ENCODE measurements at places on chromosomes 6 and 20.
A peak's percentile ranks its signal among the peaks of the same experiment; 100 is the strongest.

DNA sequence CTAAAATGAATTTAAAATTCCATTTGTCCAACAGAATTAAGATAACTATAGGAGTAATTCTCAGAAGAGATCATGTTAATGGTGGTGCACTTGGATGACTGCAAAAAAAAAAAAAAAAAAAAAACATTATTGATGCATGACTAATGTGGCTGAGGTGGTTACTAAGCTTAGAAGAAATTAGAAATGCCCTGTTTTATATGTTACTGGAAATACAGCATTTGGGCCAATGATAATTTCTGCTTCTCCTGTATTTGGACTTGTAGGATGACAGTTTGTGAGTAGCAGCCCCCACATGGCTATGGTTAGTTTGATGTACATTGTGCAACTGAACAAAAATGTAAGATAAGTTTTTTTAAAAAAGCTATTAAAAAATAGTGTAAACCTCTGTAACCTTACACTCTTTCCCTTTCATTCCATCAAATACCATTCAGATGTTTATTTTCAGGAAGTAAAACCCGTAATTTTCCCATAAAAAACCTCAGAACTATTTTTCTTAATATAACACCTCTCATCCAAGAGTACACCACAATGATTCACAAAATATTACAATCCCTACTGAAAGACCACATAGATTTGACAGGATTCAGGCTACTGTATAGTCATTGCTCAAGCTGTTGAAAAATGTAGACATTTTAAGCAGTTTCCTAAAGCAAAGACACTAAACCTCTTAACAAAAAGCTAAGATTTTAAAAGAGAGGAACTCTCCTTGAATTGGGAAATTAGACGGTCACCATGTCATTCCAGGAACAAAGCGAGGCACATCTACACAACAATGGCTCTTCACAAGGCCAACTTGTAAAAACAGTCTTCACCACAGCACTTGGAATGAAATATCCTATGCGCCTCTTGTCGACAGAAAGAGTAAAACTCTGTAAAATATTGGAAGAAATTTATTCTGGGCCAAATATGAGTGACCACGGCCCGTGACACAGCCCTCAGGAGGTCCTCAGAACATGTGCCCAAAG lies 83.0 kb downstream of the WDR27 start:
- no peak for DNase-seq

- no peak for DNase-seq
Measured at GRCh38 chr6:130282234-130282995, 59.7 kb upstream of the SAMD3 start.

GRCh38 chr6:133945158-133945557 lies 7.9 kb upstream of the TBPL1 start:
- no peak for DNase-seq

DNA sequence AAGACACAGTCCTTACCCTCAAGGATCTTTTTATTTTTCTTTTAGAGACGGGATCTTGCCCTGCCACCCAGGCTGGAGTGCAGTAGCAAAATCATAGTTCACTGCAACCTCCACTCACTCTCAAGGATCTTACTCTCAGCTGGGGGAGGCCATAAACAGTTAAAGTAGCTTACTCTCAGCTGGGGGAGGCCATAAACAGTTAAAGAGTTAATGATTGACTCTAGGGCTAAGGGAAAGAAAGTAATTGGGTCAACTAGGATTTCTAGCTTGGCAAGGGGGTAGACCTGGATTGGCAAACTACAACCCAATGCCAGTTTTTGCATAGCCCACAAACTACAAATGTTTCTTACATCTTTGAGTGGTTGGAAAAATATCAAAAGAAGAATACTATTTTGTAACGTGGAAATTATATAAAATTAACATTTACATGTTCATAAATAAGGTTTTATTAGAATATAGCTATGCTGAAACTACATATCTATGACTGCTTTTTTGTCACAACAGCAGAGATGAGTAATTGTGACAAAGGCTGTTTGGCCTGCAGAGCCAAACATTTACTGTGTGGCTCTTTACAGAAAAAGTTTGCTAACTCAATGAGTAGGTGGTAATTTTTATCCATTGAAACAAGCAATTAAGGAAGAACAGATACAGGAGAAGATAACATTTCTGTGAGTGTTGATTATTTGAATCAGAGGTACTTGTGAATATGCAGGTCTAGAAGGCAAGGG lies 46.4 kb downstream of the PTPRA start:
- no peak for DNase-seq

GRCh38 chr6:121383478-121383877 lies 49.2 kb upstream of the TBC1D32 start:
- DNase-seq = no peak

GRCh38 chr6:161683400-161683799 lies 409.5 kb upstream of the AGPAT4 start:
- no peak for DNase-seq

- DNase-seq = no peak
Measured at GRCh38 chr6:36224918-36225461, 28.4 kb downstream of the BRPF3 start.

GRCh38 chr6:74075323-74075722 lies 379.3 kb downstream of the CD109 start:
- DNase-seq = no peak

- no peak for DNase-seq
Measured at GRCh38 chr6:83466328-83466727, 35.5 kb upstream of the ME1 start.

DNA sequence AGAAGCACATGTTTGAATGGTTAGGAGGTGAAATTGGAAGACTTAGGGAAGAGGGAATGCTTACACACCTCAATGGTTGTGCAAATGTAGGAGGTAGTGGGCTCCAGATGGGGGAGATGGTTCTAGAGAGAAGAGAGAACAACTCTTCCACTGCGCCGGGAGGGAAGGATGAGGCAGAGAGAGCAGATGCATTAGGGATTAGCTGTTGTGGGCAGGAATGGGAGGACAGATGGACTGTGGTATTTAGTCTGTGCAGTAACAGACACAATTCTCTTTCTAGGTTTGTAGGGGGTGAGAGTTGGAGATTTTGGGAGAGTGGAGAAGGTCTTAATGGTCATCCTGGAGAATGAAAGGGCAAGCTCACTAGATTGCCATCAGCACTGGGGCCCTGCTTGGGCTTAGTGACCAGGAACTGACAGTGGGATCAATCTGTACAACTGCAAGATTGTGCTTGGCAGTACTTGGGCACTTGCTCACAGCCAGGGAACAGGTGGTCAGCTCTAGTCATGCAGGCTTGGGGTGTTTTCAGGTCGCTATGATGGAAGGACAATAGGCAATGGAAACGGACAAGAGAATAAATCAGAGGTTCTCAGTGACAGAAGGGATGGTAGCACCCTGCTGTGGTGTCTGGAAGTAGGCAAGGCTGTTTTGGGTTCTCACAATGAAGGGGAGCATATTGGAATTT lies 182.0 kb upstream of the MYLIP start:
- DNase-seq = no peak

DNA sequence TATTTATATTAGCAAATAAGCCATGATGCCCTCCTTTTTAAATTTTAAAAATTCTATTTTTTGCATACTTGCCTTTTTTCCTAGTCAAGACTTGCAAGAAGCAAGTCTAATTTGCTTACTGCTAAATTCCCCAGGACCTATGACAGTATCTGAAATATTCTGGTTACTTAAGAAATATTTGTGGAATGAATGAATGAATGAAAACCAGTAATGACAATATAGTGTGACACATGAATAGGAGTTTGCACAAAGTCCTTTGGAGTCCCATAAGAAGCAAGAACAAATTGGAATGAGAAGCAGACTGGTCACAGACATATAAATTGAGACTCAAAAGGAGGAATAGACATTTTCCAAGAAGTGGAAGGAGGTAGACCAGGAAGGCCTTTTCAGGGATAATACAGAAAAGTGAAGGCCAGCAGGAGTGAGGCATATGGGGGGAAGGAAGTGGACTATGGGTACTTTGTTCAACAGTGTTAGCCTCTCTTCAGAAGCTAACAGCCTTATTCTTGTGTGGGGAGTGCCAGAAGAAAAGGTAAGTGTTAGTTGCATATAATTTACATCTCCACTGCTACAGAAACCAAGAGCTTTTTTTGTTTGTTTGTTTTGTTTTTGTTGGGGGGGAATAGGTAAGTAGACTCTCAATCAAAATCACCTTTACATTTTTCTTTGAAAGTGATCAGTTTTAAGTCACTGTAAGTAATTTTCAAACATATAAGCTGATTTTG lies 93.6 kb upstream of the FAM184A start:
- DNase-seq = no peak

DNA sequence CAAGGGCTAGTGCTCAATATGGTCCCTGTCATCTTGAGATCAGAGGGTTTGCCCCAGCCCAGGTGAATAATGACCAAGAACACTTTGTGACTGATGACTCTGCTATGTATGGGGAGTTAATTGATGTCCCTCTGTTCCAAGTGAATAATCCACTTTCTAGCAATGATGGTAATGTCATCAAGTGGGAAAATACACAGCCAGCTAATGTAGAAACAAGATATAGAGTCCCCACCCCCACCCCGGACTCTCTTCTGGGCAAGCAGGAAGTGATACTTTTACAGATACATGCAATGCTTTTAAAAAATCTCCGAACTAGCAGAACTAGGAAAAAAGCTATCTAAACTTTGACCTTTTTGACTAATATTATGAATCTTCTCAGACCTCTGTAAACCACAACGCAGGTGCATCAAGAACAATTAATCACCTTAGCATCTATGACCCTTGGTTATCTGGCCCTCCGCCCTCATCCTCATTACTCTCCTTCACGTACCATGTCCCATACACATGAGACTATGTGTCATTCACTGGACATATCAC lies 30.5 kb downstream of the CNR1 start:
- DNase-seq = no peak

- no peak for DNase-seq
Measured at GRCh38 chr6:34110610-34111009, 35.3 kb downstream of the GRM4 start.

GRCh38 chr20:17709361-17710293 lies 9.9 kb downstream of the BANF2 start:
- no peak for DNase-seq

GRCh38 chr20:48685300-48685699 lies 142.5 kb downstream of the PREX1 start:
- DNase-seq = no peak

DNA sequence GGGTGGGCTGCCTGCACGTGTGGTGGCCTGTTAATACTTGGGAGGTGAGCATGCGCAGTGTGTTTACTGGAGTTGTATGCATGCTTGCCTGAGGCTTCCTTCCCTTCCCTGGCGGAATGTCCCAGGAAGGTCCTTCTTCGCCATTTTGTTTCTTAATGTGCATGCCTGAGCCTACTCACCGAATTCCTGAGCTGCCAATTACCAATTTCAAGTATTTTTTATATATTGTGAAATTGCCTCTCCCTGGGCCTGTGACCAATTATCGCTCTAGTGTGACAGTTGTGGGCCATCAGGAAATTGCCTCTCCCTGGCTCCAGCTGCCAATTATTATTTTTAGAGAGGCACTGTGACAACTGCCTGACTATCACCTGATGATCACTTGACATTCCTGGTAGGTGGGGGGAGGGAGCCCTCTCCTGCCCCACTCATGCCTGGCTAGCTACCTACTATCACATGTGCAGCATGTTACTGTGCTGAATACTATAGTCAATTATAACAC lies 70.0 kb downstream of the FAM50B start:
- no peak for DNase-seq

GRCh38 chr20:32672982-32673851 lies 524 bp downstream of the C20orf203 start:
- DNase-seq = no peak

DNA sequence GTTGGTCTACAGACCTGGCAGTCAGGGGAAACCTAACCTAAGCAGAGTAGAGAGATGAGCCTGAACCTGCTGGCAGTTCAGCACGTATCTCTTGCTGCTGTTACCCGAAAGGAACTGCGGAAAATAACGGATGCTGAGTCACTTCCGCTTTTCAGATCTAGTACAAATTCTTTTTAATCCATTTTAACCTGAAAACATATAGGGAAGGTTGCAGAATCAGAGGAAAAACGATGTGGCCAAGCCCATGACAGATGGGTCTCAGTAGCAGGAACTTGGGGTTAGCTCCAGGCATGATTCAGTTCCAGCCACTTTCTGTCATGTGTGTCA lies 351.9 kb upstream of the PRND start:
- no peak for DNase-seq

- DNase-seq = no peak
Measured at GRCh38 chr6:134533991-134534390, 216.1 kb upstream of the SGK1 start.

GRCh38 chr20:62684981-62685380 lies 23.7 kb upstream of the NTSR1 start:
- no peak for DNase-seq

GRCh38 chr6:73377225-73377624 lies 7.5 kb upstream of the OOEP start:
- DNase-seq = no peak

- DNase-seq = no peak
Measured at GRCh38 chr20:7765221-7765620, 175.0 kb downstream of the HAO1 start.

- no peak for DNase-seq
Measured at GRCh38 chr6:167703781-167704180, 122.9 kb upstream of the AFDN start.

DNA sequence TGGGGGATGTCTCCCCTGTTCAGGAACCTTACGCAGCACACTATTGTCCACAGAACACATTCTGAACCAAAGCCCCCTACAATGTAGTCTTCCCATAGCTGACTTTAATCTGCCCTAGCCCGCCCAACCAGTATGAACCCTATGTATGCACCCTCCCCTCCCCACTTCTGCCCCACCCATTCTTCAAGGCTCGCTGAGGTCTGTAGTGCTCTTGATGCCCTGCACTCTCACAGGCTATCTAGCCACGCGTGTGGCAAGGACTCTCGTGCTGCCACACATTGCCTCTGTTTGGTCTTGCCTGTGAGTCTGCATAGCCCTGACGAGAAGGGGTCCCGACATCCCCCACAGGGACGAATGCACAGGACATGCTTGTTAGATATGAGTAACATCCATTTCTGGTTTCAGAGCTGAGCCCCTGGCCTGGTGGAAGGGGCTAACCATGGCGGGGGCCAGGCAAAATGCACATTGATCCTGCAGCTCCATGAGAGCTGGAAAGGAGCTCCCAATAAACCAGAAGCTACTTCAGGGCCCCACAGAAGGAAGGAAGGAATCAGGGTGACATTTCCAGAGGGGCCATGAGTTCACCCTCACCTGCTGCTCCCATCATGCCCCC lies 22.6 kb downstream of the MOCS1 start:
- no peak for DNase-seq

- peak; percentile 32 for DNase-seq
Measured at GRCh38 chr6:20400456-20401204, 1.0 kb upstream of the E2F3 start.
